Gastroesophageal sphincter (tissue), 4 donors: ENCODE measurements at places on chromosomes 1 and 21.

- no peak for ATAC-seq
Observed at GRCh38 chr1:163315773-163316374, 5.9 kb upstream of the NUF2 start.

- ATAC-seq, result no peak
Observed at GRCh38 chr21:28671549-28672195, 321.0 kb downstream of the LTN1 start.

DNA sequence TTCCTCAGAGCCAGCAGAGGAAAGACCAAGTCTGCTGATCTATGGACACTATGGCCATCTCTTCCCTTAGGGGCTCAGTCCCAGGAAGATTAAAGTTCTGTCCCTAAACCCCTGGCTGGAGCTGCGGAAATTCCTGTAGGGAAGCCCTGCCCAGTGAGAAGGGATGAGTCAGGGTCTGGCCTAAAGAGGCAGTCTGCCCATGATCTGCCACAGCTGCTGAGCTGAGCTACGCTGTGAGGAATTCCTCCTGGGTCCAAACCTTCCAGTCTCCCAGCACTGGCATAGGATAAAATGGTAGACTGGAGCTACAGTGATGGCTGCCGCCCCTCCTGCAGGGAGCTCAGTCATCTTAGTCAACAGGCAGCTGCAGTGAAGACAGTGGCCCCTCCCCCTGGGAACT lies 213.7 kb downstream of the BRINP2 start:
- ATAC-seq, result no peak

GRCh38 chr1:204780630-204781029 lies 90.0 kb upstream of the NFASC start:
- ATAC-seq, result no peak

DNA sequence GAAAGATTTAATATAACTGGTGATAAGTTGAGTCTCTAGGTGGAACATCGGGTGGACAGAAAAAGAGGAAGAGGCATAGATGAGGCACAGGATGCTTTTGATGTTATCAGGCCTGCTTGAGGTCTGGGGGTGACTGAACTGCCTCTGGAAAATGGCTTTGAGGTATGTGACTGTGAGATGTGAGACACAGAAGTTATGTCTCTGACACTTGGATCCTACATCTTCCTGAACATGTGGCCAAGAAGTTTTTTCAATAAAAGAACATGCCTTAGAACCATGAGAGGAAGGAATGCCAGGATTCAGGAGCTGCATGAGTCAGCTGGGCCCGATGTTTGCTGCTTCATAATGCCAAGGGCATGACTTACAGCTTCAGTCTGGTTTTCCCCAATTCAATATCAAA lies 11.5 kb upstream of the AIM2 start:
- no peak for ATAC-seq
